ENCODE measurements at places on chromosomes 7 and 10. TPM values are rescaled to one million over a fixed set of nuclear protein-coding genes. Genes with fewer than 3 reads are reported as not detected.

DNA sequence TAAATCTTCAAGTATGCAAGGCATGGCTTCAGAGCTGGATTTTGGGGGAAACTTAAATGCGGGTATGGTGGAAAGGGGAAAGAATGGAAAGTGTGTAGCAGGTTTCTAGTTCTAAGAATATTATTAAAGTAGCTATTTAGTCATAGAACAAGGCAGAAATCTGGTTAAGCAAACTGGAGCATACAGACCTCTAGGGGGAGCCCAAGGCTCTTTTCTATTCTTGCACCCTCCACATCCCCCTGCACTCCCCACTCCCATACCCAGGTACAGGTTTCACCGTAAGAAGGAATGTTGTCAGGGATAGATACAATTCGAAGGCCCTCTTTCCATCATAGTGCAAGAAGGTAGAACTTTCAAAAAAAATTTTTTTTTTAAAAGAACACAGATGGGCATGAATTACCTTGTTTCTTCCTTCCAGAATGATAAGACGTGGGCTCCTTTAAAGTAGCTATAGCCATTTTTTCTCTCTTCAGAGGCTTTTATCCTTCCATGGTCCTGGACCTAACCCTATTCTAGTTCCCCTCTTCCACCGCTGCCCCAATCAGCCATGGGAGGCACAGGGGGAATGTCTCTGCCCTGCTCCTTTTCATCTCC is 41.5 kb upstream of the SMIM30 start:
- DNase-seq: no peak

DNA sequence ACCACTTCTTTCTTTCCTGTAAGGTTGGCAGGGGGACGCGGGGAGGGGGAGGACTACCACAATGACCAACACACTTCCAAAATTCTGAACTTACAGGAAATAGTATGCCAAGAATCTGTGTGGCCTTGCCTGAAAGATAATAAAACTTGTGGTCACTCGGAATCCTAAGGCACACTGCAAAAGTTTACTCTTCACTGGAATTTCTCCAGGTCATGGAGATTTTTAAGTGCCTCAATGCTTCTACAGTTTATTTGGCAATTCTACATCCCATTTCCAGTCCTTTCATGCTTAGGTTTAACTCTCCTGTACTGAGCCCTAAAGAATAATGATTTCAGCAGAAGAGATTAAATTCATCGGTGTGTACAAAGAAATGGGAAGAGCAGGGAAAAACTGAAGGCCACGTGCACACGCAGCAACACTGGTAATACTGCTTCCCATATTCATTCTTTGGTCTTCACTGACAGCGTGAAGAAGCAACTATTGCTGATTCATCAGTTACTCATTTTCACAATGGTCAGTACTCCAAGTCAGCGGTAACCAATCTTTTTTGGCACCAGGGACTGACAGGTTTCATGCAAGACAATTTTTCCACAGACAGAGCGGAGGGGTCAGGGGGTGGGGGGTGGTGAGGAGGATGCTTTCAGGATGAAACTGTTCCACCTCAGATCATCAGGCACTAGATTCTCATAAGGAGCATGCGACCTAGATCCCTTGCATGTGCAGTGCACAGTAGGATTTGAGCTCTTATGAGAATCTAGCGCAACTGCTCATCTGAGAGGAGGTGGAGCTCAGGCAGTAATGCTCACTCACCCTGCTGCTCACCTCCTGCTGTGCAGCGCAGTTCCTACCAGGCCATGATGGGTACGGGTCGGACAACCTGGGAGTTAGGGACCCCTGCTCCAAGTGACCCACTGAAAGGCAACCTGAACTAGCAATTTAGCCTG is 9.8 kb downstream of the LARP4B start:
- DNase-seq: no peak

GRCh38 chr7:15326044-15326644 is 235.7 kb downstream of the AGMO start:
- DNase-seq: no peak

UPP1 gene
- 47.3 TPM for total RNA-seq

- DNase-seq: no peak
These were observed 16.8 kb upstream of the NDST2 start for GRCh38 chr10:73828161-73828560.

GRCh38 chr10:36675458-36675880 is 449.9 kb upstream of the ANKRD30A start:
- DNase-seq: peak; percentile 70

GRCh38 chr7:103474956-103475355 is 28.9 kb upstream of the SLC26A5 start:
- no peak for DNase-seq

DNA sequence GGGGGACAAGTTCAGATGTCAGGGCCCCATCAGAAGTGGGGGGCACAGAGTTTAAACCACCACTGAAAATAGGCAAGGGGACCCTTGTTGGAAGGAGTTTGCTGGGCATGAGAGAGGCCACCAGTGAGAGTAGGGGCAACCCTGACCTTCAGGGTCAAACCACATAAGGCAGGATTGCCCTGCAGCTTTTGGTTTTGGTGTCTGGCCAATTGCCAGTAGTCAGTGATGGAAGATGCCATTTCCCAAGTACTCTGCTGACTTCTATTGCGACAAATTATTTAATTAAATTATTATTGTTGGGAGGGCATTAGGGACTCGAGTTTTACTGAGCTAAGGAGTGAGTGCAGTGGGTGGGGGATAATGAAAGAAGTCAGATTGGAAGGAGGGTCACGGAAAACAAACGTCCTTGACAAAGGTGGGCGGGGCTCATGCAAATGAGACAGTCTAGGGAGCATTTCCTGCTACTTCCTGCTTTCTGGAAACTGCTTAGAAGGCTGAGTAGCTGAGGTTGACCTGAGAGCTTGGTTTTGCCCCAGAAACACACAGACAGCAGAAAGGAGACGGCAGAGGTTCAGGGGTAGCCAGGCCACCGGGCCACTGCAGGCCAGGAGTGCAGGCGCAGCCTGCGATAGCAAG is 74.2 kb upstream of the ANLN start:
- no peak for DNase-seq

- no peak for DNase-seq
These were observed 204.6 kb upstream of the POM121L12 start for GRCh38 chr7:52830801-52831200.

DNA sequence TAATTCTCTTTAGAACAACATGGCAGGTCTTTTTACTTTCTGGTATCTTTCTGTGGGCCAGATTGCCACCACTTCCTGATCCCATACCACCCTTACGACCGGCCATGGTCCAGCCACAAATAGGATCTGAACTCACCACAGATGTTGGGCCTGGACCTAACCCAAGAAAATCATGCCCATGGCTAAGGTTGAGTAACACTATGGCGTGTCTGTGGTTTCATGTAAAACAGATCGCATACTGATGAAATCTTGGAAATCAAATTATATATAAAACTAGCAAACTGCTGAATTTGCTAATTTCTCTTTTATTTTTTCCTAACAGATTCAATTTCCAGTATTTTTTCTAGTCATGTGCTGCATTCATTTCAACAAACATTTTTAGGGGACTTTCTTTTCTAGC is 77.2 kb downstream of the CH25H start:
- DNase-seq: peak; percentile 87

- DNase-seq: no peak
These were observed 29.1 kb downstream of the CELF2 start for GRCh38 chr10:11046776-11047160.

DNA sequence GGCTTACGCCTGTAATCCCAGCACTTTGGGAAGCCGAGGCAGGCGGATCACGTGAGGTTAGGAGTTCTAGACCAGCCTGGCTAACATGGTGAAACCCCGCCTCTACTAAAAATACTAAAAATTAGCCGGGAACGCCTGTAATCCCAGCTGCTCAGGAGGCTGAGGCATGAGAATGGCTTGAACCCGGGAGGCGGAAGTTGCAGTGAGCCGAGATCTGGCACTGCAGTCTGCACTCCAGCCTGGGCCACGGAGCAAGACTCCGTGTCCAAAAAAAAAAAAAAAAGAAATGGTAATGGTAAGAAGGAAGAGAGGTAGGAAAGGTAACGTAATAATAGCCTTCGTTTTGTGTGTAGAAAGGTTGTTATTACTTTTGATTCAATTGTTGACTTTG is 1.2 kb downstream of the HSPA14 start:
- no peak for DNase-seq

DNA sequence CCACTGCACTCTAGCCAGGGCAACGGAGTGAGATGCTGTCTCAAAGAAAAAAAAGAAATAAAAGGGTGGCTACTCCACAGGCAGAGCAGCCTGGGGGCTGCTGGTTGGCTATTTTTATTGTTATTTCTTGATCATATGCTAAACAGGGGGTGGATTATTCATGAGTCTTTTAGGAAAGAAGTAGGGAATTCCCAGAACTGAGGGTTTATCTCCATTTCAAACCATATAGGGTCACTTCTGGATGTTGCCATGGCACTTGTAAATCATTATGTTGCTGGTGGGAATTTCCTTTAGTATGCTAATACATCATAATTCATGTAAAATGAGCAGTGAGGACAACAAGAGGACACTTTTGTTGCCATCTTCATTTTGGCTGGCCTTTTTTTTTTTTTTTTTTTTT is 52.1 kb upstream of the GHITM start:
- no peak for DNase-seq

CCDC172 gene
- not detected for total RNA-seq

DNA sequence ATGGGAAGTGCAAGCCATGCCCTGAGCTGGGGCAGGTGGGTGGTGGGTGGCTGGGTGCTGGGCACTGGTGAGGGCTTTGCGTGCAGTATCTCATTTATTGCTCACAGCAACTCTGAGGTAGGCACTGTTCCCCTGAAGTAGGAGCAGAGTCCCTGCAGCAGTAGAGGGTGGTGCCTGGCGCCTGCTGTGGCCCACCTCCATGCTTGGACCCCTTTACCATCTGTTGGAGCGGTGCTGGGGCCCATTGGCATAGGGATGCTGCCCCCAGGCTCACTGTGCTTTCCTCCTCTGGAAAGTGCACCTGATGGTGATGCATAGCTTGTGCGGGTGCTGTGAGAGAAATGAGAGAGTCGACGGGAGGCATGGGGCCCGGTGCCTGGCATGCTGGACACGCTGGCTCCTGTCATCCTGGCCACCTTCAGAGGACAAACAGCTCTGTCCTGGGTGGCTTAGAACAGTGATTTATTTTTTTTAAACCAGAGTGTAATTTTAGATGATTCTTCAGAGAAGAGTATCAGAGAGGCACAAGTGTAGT is 10.4 kb downstream of the SFRP5 start:
- DNase-seq: no peak

GRCh38 chr10:14126697-14127440 is 203.9 kb downstream of the FRMD4A start:
- peak; percentile 21 for DNase-seq

- no peak for DNase-seq
These were observed 619.2 kb upstream of the GALNT17 start for GRCh38 chr7:70512761-70513160.

DNA sequence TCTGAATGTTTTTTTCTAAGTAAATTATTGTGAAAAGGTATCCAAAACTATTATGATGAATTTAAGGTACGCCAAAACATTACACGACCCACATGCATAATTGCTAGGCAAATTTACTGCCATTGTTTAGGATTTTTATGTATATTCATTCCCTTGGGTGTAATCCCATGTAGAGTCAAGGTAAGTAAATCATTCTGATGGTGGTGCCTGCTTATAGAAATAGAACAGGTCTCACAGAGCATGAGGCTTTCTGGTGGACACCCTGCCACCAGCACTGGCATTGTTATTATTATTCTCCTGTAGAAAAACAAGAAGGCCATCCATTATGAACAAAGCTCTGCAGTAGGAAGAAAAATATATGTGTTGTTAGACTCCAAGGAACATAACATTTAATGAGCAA is 111.7 kb upstream of the ZNF804B start:
- DNase-seq: no peak

GRCh38 chr10:127552446-127552845 is 3.3 kb downstream of the NPS start:
- DNase-seq: no peak

GRCh38 chr10:71920540-71921323 is 43.5 kb upstream of the CHST3 start:
- DNase-seq: peak; percentile 19

DNA sequence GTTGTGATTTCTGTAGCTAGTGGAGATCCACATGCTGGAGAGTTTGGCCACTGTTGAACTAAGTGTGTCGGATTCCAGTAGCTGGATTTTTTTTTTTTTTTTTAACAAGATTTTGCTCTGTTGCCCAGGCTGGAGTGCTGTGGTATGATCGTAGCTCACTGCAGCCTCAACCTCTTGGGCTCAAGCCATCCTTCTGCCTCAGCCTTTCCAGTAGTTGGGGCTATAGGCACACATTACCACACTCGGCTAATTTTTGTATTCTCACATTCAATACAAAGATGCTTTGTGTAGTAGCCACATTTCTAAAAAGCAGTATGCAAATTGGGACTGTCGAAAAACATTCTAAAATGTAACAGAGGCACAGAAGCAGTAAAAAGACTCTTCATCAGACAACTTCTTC is 63.5 kb downstream of the RABGEF1 start:
- DNase-seq: no peak

DNA sequence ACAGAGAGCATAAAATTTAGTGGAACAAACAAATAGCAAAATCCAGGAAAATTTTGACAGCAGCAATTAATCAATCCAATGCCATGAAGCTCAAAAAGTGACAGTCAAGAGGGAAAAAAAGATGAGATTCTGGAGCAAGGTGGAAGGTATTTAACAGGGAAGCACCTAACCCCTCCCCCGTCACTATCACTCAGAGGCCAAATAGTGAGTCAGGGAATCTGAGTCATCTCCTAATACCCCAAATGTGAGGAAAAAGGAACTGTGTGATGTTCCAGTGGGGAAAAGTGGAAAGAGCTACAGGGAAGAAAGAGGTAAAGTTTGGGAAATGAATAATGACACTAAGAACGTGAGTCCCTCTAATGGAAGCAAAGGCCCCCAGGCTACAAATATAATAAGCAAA is 113.2 kb upstream of the PHF14 start:
- DNase-seq: no peak

GRCh38 chr7:134674424-134674823 is 27.8 kb downstream of the BPGM start:
- DNase-seq: no peak

DNAJC12 gene
- total RNA-seq: 3.4 TPM

DNA sequence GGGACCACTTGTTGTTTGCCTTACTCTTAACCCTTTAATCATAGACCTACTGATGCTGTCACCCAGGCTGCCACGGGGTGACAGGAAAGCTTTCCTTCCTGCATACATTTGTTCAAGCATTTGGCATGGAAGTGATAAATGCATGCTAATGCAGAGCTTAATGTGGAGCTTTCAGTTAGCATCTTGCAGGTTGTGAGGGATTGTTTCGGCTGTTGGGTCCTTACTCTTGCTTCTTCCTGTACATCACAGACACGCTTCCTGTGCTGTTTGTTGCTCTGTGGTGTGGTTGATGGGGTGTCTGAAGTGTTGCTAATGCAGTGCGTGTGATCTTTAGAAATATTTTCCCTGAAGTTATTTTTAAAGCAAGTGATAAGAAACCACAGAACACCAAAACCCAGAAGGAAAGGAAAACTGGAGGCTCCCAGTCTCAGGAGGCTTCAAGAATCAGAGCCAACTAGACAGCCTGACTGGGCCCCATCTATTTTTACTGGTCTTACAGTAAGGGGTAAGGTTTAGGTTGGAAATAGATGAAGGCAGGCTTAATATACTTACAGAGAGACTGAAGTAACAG is 143.1 kb downstream of the CHN2 start:
- DNase-seq: peak; percentile 65

All from Daoy (cell line).